Glutamatergic neuron (in vitro differentiated cells): ENCODE measurements at places on chromosomes 3 and 15. TPM values are rescaled to one million over a fixed set of nuclear protein-coding genes. Genes with fewer than 3 reads are reported as not detected.
A peak's percentile ranks its signal among the peaks of the same experiment; 100 is the strongest.

Gene SI
- not detected for total RNA-seq

DNA sequence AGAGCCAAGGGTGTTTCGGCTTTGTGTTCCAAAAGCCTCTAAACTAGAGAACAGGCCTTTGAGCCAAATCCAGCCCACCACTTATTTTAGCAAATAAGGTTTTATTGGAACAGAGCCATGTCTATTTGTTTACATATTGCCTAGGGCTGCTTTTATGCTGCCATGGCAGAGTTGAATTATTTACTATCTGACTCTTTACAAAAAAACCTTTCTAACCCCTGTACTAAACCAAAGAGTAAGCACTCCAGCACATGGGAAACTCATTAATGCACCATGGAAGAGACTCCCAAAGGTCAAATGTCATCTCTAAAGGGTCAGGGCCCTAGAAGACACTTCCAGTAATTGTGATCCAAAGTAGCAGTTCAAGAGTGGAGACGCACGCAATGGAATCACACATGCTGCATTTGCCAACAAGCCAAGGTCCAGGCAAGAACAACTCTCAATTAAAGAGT lies 22.3 kb downstream of the OSBPL10 start:
- H3K27me3 ChIP-seq, result peaks cover 1% of the 10 kb centered on the region
- H3K4me1 ChIP-seq, result peaks cover 35% of the 10 kb centered on the region
- peaks cover 15% of the 10 kb centered on the region for H3K36me3 ChIP-seq
- H3K27ac ChIP-seq, result no peak overlapping the region
- peak overlapping the region; percentile 42 for H3K4me3 ChIP-seq

DNA sequence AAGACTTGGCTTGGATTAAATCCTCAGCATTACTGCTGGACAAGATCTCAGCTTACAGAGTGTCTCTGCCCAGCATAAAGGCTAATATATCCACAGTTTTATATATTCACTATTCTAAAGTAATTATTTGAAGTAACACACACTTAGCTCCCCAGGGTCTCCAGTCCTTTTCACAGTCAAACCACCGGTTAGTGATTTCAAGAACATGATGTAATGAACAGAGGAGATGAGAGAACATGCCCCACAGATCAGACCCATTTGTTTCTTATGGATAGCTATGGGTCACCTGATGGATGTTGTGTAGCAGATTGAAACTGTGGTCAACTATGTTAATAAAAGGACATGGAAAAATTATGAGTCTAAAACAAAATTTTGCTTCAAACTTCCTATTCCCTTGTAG lies 44.8 kb upstream of the MRPL3 start:
- H3K4me3 ChIP-seq, result no peak overlapping the region
- peaks cover 3% of the 10 kb centered on the region for H3K27me3 ChIP-seq
- H3K36me3 ChIP-seq, result no peaks in the 10 kb centered on the region
- H3K4me1 ChIP-seq, result peaks cover 10% of the 10 kb centered on the region
- no peak for DNase-seq

DNA sequence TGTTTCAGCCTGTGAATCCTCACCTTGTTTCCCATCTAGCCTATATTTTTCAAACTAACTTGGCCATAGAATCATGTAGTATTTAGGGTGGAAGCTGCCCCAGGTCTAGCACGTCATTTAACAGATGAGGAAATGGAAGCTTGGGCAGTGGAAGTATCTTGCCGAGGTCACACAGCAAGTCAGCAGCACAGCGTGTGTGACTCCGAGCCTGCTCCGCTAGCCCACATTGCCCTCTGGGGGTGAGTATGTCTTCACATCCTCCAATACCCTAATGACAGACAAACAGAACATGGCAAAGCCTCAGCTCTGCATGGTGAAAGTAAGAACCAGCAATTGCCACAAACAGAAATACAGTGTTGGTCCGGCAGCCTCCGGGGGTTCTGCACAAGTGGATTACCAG lies 2.2 kb upstream of the CCR5 start:
- H3K27ac ChIP-seq, result no peak overlapping the region
- H3K27me3 ChIP-seq, result peaks cover 4% of the 10 kb centered on the region
- no peak overlapping the region for H3K4me3 ChIP-seq
- DNase-seq, result peak; percentile 25
- no peaks in the 10 kb centered on the region for H3K36me3 ChIP-seq
- H3K4me1 ChIP-seq, result peaks cover 5% of the 10 kb centered on the region

DNA sequence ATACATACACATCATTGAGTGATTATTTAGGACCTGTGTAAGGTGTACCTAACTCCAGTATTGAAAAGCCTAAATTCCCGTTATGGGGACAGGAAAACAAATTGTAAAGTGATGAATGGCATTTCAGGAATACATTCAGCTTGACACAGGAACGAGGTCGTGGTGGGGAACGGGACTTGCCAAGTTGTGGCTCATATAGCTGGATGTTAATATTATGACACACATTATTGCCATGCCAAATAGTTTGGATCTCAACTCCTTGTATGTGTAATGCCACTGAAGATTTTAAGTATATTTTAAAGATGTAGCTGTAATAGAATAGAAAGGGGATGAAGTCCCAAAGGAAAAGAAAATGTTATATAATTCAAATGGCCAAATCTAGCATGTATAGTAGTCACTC lies 227.2 kb upstream of the GOLIM4 start:
- no peak for DNase-seq
- no peak overlapping the region for H3K4me3 ChIP-seq
- no peak overlapping the region for H3K27ac ChIP-seq
- H3K27me3 ChIP-seq, result no peaks in the 10 kb centered on the region
- H3K36me3 ChIP-seq, result no peaks in the 10 kb centered on the region

DNA sequence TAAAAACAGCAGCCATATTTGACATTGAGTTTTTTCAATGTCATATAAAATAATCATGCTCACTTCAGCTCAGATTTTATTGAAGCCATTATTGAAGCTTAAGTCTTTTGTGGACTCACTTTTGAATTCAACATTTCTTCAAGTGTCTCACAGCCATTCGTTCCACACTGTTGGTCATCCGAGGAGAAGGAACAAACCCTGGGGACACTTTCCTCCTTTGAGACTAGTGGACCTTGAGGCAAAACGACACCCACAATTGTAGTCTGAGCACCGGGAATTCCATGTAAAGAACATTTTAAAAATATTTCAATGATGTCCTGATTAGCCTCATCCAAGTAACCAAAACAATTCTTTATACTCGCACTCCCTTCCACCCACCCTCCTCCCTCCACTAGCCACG lies 174.7 kb downstream of the CD47 start:
- H3K27me3 ChIP-seq, result no peaks in the 10 kb centered on the region
- H3K36me3 ChIP-seq, result no peaks in the 10 kb centered on the region
- H3K4me3 ChIP-seq, result no peak overlapping the region
- no peaks in the 10 kb centered on the region for H3K4me1 ChIP-seq

Gene RYK
- 33.6 TPM for total RNA-seq

DNA sequence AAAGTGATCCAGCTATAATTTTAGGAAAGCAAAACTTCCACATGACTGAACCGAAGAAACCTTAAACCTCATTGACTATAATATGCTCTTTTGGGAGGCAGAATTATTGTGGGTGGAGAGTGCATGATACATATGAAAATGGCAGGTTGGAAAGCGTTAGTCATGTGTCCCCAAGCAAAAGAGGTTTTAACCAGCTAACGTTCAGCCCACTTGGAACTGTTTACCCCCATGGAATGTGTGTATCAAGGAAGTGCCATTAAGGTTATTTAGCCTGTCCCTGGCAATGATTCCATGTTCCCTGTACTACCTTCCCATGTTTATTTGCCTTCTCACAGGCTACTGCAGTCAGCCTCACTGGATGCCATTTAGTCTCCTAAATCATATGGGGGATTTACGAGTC lies 44.1 kb upstream of the LRRC58 start:
- no peak overlapping the region for H3K4me3 ChIP-seq
- H3K36me3 ChIP-seq, result no peaks in the 10 kb centered on the region
- H3K27me3 ChIP-seq, result peaks cover 2% of the 10 kb centered on the region

GRCh38 chr3:26452363-26452762 lies 170.2 kb upstream of the LRRC3B start:
- no peak overlapping the region for H3K27ac ChIP-seq
- H3K36me3 ChIP-seq, result no peaks in the 10 kb centered on the region
- H3K4me1 ChIP-seq, result no peaks in the 10 kb centered on the region
- H3K4me3 ChIP-seq, result no peak overlapping the region

DNA sequence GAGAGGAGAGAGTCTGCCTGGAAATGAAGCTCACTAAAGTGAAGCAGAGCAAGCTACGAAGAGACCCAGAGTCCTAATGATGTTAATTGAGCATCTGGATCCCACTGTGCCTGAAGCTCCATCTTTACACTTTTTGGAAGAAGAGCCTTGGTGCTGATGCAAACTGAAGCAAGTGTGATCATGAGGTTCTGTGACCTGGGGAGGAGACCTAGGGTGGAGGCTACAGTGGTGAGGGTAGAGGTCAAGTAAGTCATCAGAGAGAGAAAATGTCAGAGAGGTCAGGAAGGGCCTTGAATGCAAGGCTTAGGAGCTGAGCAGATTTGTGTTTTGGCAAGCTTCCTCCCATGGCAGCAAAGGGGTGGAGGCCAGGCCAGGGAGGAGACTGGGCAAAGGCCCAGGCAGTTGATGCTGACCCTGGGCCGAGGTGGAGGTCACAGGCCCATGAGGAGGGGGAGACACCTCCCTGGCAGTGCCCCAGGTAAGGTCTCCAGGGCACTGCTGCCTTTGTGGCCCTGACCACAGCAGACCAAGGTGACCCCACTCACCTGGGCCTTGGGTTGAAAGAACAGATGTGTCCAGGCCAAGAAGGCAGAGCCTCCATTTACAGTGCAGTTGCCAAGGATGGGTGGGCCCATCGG lies 1.6 kb downstream of the GRIP2 start:
- DNase-seq, result no peak
- no peak overlapping the region for H3K4me3 ChIP-seq
- H3K36me3 ChIP-seq, result no peaks in the 10 kb centered on the region
- H3K4me1 ChIP-seq, result peaks cover 4% of the 10 kb centered on the region

Gene SKOR1
- total RNA-seq, result 4.0 TPM
